AG08395 (cell line): ENCODE measurements at places on chromosomes 12 and 14.

DNA sequence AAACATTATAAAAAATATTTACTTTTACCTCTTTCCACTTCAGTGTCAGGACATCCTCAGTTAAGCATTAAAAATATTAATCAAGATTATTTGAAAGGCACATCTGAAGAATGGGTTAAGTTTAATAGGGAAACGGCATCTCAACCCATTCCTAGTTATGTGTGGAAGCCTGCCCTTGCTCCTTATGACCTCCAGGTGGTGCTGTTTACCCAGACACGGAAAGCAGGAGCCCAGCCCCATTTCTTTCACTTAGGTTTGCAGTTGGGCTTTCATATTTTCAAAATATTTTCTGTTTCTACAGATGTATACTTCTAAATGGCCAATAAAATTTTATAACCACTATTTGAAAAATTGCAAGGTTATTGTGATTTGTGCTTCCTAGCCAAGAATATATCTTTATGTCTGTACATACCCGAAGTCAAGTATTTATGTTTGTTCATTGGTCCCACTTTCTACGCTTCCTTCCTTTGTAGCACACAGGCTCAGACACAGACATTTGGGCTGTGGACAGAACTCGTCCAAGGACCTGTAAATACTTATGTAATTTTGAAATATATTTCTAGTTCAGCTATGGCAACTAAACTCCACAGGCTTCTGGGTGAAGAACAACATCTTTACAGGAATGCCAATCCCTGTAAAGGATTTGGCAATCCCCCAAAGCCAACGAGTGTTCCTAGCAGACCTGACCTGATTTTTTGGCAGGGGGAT, 247.1 kb downstream of the AKAP6 start:
- DNase-seq, result peak; percentile 77

- peak; percentile 40 for DNase-seq
Observed at GRCh38 chr12:29519585-29520182, 22.2 kb upstream of the OVCH1 start.

DNA sequence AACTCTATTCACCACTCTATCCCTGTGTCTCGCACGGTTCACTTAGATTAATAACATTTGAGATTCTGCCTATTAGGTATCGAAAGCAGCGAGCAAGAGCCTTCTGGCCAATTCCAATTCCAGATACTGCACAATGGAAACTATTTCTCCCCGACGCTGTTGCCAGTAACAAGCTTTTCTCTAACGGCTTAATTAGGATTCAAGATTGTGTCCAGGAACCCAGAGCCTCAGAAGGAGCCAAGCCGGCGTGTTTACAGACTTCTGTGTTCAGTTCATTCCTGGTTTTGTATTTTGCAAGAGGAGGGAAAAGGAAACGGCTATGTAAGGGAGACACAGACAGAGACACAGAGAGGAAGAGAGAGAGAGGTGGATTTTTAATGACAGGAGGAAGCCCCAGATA, 185.6 kb downstream of the DICER1 start:
- DNase-seq, result peak; percentile 33

DNA sequence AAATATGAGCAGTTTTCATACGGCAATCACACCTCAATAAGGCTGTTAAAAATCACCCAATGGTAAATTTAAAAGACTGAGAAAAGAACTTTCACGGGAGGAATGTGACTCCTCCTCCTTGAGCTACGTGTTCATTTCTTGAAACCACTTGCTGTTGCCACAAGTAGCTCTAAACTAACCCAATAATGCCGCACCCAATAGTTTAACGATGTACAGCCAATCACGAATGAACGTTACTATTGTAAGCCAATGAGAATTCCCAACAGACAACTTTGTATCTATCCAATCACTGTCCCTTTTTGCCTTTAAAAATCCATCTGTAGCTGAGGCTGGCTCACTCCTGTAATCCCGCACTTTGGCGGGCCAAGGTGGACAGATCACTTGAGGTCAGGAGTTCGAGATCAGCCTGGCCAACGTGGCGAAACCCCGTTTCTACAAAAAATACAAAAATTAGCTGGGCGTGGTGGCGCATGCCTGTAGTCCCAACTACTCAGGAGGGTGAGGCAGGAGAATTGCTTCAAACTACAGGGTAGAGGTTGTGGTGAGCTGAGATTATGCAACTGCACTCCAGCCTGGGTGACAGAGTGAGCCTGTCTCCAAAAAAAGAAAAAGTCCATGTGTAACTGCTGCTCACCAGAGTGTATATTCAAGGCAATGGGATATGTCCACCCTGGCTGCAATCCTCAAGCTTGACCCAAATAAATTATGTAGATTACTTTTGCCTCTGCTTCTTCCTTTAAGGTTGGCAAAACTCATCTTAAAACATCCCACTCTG, 24.4 kb upstream of the BTBD6 start:
- DNase-seq, result no peak
